ENCODE measurements at places on chromosomes 6 and 20.

GRCh38 chr20:50592282-50593004, 82.3 kb downstream of the PTPN1 start:
- DNase-seq, result no peak

GRCh38 chr6:74091136-74091793, 395.3 kb downstream of the CD109 start:
- no peak for DNase-seq

- DNase-seq, result no peak
These were observed 21.4 kb upstream of the TRAM2 start for GRCh38 chr6:52598123-52598823.

DNA sequence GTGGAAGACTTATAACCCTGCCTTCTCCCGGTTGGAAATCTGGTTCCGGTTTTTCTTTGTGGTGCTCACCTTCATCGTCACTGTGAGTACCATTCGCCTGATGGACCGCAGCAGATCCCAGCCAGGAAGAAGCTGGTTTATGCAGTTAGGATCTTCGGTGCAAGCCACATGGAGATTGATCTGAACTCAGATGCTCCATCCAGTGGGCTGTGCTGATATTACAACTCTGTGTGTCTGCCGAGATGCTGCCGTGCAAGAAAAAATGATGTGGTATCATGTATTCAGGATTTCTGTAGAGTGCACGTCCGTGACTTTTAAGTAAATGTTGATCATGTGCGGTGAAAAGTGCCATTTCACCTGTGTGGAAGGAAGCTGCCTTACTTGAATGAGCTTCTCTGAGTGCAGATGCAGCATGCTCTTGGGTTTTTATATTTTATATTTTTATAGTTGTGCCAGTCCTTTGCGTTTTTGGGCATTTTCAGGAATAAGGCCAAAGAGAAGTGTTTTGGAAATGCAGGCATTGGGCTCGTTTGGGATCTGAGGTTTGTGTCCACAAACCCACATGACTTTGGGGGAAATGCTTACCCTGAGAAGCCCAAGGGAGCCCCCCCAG, 39.2 kb downstream of the DYNLT1 start:
- DNase-seq, result no peak

GRCh38 chr6:55694148-55694547, 115.2 kb upstream of the HMGCLL1 start:
- no peak for DNase-seq

DNA sequence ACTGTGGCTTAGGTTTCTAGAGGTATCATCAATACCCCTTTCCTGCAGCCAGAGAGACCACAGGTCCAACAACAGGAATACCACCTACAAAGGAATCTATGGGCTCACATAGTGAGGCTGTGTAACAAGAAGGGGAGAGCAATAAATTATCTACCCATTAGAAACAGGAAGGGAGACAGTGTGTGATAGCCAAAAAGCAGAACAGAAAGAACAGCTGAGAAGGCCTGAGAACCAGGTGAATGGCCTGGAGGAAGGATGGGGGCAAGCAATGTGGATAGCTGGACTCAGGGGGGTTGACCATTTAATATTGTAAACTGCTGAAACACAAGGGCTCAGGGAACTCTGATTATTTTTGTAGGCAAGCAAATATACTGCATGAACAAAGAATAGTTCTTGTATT, 628.2 kb downstream of the COL12A1 start:
- DNase-seq, result no peak

- DNase-seq, result no peak
These were observed 60.6 kb downstream of the IGF2R start for GRCh38 chr6:160029525-160029924.

- DNase-seq, result no peak
These were observed 510.2 kb upstream of the SULF2 start for GRCh38 chr20:48295445-48295903.

GRCh38 chr6:52570291-52570700, 6.6 kb downstream of the TRAM2 start:
- DNase-seq, result no peak

DNA sequence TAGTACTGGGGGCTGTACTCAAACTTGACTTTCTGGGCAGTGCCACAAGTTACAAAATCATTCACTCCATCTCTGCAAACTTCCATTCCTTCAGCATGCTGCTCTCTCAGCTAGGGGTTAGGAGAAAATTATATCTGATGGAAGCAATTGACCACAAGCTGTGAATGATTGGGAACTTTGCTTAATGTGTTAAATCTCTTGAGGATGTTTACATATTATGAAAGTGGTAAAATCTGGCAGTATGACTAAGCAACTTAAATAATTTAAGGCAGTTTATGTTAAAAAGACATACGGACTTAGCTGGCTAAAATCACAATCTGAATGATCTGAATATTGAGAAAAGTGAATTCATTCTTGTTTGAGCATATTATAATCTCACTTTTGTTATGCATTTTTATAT, 415.0 kb downstream of the PHF3 start:
- DNase-seq, result no peak

GRCh38 chr6:8462169-8462568, 26.8 kb upstream of the SLC35B3 start:
- DNase-seq, result no peak

GRCh38 chr6:33850869-33851541, 47.2 kb upstream of the MLN start:
- no peak for DNase-seq

DNA sequence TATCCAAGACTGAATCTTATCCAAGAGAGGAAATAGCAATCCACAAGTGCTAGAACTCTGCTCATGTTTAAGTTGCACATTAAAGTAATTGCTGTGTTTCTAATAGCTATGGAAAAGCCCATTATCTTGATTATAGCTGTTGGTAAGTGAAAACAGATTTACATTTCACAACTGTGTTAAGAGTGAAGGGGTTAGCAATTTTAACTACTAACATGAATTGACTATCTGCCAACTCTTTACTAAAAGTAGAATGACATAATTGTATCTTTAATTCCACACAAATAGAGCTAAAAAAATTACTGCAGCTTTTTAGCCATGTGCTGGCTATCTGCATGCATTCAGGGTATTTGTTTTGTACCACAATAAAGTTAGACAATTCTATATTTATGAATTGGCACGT, 277.9 kb upstream of the IRAK1BP1 start:
- no peak for DNase-seq

DNA sequence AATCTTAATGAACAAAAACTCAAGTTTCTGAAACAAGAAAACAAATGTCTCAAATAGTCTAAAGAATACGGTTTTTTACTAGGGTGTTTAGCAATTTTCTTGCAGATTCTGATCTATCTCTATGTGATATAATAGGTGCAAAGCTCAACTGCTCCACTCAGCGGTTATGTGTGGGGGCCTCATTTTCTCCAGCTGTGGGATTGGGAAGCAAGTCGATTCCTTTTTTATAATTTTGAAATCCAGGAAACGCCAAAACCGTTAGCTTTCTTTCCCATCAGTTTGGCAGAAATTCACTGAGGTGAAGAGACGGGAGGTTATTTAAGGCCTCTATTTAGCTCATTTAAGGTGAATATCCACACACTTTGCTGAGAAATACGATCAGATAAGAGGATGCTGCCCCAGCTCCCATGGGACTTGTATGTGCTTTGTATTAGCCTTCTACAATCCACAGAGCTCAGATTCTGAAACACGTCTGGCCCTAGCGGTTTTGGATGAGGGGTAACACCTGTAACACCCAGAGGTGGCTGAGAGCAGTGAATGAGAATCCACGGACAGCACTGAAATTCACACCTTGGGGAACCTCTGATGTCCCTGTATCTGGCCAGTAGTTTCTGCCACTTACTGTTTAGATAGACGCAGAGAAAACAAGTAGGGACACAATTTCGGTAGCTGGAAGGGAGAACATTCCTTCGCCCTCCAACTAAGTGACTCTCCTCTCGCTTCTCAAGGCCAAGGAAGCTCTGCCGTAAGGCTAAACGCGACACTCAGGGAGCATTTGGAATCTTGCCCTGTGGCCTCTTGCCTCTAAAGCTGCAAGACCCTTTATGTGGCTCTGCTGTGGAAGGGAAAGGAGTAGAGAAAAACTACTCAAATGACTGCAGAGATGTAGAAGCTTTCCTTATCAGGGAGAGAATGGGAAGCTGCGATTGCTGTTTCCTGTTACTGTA, 6.5 kb upstream of the BCAS4 start:
- DNase-seq, result no peak
